Stimulated activated memory B cell treated with anti-CD40 and anti-IgM and Interleukin-4, amounts not matched to agents 10 μg/mL and 1 μg/mL and 100 μg/mL, for 72 hours (primary cell): ENCODE measurements at places on chromosomes 5 and 9.

- ATAC-seq: no peak
Observed at GRCh38 chr5:10432059-10433008, 9.3 kb upstream of the ROPN1L start.

- ATAC-seq: no peak
Observed at GRCh38 chr9:98894171-98894570, 49.5 kb upstream of the COL15A1 start.

DNA sequence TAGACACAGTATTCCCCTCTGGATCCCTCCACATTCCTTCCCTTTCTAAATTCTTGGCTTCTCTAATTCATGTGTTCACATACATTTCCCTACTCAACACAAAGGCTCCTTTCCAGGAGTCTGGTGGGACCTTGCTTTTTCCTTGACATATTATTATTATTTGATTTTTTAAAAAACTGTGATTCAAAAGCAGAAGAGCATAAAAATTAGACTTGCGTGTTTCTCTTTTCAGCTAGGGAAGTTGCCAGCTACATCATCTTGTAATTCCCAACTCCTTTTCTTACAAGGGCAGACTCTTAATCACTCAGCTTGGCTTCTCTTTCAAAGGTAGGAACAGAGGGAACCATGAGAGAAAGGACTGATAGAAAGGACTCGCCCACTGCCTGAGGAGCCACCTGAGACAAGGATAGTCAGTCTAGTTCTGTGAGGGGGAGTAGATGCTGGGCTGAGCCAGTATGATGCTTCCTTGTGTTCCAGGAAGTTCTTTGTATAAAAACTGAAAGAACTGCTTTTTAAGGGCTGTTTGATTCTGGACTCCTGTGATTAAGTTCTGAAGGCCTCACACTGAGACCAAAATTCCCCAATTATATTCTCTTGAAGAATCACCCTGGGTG is 51.0 kb upstream of the DPYSL3 start:
- ATAC-seq: no peak

DNA sequence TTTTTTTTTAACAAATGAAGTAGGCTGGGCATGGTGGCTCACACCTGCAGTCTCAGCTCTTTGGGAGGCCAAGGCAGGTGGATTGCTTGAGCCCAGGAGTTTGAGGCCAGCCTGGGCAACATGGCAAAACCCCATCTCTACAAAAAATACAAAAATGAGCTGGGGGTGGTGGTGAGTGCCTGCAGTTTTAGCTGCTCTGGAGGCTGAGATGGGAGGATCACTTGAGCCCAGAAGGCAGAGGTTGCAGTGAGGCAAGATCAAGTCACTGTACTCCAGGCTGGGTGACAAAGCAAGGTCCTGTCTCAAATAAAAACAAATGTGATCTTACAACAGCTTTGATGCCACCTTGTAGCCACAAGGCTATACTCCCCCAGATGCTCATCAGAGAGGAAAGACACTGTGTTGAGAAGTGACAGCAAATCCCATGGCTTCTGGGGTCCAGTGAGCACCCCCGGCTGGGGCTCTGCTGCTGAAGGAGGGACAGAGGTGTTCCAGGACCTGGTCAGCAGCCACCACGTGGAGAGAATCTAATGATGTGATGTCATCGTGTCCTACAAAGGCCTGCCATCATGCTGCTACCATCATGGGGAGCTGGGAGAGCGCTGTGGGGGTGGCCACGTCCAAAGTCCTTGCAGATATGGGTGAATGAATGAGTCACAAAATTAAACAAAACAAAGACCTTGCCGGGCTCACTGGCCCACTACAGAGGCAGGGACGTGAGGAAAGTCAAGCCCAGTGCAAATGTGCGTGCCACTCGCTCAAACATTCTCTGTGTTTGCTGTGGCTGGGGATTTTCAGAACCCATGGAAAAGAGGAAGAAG is 60.7 kb downstream of the PRRT1B start:
- ATAC-seq: no peak

DNA sequence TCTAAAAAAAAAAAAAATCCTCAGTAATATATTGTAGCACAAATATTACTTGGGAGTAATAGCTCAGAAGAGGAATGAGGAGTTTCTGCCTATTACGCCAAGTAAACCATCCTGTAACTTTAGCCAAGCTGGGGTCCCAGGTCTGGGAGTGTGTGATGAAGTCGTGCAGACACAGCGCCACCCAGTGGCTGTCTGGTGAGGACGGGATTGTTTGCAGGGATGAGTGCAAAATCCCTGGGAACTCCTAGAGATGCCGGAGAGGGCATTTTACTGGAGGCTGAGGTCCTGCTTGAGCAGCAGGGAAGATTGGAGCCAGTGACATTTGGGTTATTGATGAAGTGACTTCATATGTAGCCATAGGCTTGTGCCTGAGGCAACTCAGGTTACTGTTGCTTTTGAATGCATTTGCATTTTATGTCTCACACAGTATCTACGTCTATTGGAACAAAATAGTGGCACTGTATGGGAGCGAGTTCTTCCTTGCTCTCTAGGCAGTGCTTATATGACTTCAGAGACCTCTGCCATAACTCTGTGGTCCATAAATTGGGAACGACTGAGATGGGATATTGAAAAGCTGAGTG is 72.8 kb downstream of the PSAT1 start:
- no peak for ATAC-seq

- ATAC-seq: no peak
Observed at GRCh38 chr9:114176624-114177291, 21.4 kb downstream of the COL27A1 start.
